ENCODE measurements at places on chromosomes 2 and 18.

GRCh38 chr2:191202209-191202721 lies 42.9 kb upstream of the MYO1B start:
- no peak for DNase-seq

DNA sequence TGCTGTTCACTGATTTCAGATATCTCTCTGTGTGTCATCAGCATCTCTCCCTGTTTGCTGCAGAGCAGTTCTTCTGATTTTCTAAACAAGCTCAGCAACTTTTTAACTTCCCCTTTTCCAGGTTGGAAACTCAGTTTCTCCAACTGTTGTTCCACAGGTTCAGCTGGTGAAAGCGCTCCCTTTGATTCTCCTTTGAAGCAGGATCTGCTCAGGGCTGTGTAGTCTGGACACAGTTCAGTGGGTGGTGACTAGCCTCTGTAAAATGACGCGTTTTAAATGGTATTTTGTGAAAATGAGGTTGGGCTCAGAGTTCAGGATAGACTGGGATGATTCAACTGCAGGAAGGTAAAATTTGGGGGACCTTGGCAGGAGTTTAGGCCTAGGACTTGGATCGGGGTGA lies 106.3 kb downstream of the TRIM43 start:
- no peak for DNase-seq

DNA sequence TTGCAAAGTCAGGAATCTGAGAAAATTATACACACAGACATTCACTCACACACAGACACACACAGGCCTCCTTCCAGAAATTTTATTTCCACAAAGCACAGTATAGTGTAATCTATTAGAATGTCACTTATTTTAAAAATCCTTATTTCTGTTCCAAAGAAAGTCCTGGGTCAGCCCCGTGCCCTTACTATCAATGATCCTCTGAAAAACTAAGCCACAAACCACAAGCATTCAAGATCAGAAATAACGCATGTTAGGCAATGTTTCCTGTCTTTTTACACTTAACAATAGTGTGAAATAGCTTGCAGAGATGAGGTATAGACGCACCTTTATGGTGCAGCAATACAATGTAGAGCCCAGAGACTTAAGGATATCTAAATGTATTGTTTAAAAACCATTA lies 25.8 kb downstream of the TBC1D8 start:
- no peak for DNase-seq

- DNase-seq: no peak
Measured at GRCh38 chr2:11166476-11166875, 11.2 kb downstream of the SLC66A3 start.

DNA sequence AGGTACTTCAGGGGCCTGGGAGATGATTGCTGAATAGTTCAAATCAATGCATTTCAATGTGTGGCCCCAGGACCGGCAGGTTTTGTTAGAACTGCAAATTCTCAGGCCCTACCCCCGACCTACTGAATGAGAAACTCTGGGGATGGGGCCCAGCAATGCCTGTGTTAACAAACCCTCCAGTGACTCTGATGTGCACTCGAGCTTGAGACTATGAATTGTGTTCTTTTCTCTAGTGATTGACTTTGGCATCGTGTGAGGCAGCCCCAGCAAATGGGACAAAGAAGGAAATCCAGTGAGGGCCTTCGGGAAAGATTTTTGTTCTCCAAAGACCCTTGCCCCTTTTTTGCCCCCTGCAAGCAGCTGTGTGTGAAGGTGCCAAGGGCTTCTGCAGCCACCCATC lies 22.4 kb downstream of the ALK start:
- no peak for DNase-seq

- DNase-seq: no peak
Measured at GRCh38 chr18:79442508-79443221, 46.9 kb downstream of the NFATC1 start.

DNA sequence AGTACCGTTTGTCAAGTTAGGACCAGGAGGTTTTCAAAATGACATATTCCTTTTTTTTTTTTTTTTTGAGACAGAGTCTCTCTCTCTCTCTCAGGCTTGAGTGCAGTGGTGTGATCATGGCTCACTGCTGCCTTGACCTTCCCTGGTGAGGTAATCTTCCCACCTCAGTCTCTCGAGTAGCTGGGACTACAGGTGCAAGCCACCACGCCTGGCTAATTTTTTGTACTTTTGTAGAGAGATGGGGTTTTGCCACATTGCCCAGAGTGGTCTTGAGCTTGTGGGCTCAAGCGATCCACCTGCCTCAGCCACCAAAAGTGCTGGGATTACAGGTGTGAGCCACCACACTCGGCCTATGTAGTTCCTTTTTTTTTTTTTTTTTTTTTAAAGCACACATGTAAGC lies 127.9 kb upstream of the SEC11C start:
- no peak for DNase-seq

DNA sequence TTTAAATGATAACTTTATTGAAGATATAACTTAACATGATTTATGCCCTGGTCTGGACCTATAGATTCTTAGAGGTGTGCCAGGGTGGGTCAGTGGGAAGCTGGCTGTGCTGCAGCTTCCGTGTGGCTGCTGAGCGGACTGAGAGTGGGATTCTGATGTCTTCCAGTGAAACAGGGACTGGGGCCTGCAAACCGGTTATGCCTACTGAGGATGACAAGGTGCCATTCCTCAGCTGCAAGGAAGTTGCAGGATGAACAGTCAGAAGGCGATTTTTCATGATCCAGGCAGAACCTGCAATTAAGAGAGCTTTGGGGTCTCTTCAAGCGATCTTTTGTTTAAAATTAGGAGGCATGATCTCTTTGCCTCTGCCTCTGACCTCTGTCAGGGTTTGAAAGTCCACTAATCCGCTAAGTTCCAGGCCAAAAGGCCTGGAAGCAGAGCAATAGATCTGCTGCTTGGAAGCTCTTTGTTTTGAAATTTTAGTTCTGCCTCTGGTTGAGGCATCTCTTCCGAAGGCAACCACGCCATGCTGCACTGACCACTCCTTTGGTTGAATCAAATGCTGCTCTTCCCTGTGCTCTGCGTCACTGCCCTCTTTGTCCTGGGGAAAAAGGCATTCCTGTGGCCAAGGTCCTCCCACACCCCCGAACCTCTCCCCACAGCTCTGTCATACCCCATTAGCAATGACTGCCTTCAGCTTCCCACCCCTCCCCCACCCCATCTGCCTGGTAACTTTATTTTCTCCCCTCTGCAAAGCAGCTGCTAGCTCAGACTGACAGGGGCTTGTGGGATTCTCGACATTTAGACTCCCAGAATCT lies 2.0 kb downstream of the TMEM169 start:
- DNase-seq: peak; percentile 37

DNA sequence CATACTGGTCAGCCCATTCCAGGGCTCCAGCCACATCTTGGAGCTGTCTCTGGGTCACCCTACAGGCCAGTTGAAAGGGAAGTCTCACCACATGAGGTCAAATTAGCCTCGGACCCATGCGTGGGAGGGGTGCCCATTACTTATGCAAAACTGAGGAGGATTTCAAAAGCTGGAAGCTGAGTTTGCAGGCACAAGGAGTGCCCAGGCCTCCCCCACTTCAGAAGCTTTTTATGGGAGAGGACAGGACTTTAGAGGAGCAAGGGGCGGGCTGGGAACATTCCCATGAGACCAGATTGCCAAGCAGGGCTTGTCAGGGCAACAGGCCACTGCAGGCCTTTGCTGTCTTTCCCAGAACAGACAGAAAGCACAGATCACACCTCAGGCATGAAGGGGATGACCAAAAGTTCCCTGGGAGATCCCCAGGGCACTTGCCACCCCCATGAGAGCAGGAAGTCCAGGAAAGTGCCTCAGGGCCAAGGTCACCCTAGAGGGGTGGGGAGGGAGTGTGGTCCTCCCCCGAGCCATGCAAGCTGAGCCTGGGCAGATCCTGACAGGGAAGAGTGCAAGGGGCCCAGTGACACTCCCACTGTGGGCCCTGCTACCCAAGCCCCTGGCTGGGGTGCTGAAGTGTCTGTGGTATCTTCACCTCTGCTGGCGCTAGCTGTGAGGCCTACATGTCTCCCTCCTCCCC lies 267.7 kb downstream of the BCL11A start:
- DNase-seq: no peak

DNA sequence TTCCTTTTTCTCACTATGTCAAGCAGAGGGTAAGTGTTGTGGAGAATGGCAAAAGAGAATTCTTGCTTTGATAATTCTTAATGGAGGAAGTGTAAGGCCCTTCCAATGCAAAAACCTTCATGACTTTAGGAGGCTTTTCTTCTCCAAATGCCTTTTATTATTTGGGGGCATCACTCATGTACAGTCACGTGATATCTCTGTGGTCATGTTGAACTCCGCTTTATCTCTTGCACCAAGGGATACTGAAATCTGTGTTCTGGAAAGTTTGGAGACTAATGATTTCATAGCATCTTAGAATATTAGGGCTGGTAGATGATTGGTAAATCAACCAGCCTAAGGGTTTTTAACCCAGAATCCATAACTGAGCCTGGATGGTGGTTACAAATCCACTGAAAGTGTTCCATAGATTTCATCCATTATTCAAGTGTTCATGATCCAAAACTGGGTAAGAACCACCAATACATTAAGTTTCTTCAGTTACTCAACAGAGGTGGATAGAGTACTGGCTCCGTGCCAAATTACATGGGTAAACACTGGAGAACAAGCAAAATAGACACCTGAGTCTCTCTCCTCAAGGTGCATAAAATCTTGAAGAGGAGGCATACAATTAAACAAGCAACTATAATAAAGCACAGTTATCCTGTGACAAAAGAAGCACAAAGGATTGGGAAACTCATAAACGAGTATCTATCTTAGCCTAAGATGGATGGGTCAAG lies 169.6 kb upstream of the EPHA4 start:
- no peak for DNase-seq

- no peak for DNase-seq
Measured at GRCh38 chr2:67295406-67295805, 101.7 kb upstream of the ETAA1 start.

DNA sequence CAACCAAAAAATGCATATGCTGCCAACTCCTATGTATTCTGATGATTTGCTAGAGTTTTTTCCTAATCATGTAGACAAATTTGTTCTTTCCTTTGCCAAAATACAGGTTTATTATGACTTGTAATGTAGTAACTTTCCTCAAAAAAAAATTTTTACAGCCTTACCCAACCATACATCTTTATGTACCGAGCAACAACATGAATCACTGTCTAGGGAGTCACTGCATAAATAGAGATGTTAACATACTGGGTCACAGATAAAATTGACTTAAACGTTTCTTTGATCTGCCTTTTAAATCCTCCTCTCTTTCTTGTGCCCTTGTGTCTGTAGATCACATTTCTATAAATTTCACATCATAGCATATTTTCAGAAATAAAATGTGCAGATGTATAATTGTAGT lies 143.6 kb downstream of the MBD2 start:
- DNase-seq: no peak

GRCh38 chr2:235366390-235366789 lies 127.5 kb upstream of the AGAP1 start:
- DNase-seq: no peak

DNA sequence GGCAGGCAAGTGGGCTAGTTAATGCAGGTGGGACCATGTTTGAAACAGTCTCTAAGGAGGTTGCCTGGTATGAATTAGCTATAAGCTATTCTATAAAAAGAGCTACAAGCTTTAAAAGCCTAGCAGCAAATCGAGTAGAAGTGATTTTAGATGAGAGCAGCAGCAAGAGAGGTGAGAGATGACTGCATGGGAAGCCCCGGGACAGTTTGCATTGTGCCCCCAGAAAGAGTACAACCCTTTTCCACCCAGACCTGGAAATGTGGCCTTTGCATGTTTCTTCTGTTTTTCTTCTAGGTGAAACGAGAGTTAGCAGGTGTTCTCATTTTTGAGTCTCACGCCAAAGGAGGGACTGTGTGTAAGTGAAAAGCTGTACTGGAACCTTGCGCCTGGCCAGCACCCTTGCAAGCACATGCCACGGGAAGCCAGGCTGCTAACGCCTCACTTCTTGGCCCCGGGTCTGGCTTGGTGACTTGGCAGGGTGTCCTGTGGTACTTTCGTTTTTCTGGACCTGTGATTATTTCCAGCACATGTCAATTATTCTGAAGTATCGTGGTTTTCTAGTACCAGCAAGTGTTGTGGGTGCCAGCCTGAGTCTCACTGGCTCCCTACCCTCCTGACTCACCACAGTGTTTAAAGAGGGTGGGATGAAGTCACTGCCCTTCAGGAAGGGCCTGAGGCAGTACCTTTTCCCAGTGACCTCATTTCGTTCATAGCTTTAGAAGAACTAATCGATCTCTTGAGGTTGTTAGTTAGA lies 90.3 kb upstream of the MAP3K20 start:
- DNase-seq: no peak

DNA sequence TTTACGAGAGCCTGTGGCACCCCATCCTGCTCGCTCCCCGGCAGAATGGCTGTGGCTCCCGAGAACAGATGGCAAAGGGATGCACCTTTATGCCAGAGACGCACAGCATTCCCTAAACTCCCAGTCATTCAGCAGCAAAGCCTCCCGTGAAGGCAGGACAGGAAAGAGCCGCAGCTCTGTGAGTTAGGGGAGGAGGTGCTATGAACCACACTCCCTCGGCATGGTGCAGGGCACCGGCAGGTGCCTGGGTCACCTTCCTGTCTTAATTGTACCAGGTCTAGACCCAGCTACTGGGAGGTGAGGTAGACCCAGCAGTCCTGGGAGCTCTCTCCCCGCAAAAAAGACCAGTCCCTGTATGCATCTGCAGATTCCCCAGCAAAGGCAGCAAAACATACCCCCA lies 149.8 kb downstream of the TWIST2 start:
- DNase-seq: no peak

DNA sequence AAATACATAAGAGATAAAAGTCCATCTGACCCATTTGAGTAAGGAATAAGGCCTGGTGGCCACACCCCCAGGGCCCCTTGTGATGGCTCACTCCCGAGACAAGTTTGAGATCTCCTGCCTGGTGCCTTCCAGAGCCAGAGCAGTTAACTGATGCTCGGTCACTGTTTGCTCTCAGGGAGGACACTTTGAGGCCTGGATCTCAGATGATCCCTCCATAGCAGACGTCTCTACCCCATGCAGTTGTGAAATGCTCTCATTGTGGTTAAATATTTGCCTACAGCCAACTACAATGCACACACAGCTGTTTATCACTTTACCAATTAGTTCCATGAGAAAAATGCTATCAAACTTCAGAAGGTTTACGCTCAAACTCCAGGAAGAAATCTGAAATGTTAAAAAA lies 12.3 kb downstream of the GYPC start:
- no peak for DNase-seq

GRCh38 chr2:16470936-16471490 lies 194.6 kb downstream of the CYRIA start:
- no peak for DNase-seq

GRCh38 chr2:116582850-116583249 lies 1231.6 kb upstream of the DDX18 start:
- DNase-seq: no peak

DNA sequence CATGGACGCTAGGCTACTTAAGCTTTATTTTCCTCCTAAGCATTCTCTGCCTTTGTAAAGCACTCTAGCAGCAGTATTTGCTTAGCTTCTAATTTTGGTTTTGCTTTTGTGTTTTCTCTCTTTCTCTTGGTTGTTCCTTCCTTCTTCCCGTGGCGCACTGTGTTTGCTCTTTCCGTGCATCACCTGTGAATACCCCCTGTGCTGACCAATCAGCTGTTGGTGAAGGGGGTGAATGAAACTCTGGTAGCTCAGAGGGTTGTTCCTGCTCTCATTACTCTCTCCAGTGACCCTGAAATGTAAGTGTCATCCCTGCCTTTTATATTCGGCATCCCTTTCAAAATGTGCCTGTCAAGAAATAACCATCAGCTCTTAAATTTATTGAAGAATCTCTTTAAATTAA lies 45.5 kb upstream of the TNFRSF11A start:
- no peak for DNase-seq

- DNase-seq: no peak
Measured at GRCh38 chr2:142536966-142537365, 340.5 kb upstream of the KYNU start.

- DNase-seq: no peak
Measured at GRCh38 chr2:157261199-157261782, 3.8 kb downstream of the GALNT5 start.
